ENCODE measurements at places on chromosomes 7 and 10.
A peak's percentile ranks its signal among the peaks of the same experiment; 100 is the strongest.

- no peak for DNase-seq
These were observed 56.5 kb downstream of the PIK3AP1 start for GRCh38 chr10:96663797-96664196.

DNA sequence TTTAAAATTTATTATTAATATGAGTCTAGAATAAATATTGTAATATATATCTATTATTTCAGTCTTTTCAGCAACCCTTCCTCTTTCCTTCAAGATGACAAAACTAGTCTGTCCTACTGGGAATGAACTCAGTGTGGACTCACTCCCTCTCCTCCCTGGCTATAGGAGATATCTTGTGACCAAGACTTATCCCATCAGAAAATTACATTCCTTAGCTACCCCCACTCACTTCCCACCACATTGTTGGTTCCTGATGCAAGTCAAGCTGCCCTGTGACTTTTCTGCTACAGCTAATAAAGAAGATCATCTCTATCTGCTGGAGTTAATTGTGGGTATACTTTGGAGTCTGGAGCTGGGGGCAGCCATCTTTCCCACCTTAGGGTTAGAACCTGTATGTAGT lies 28.0 kb upstream of the MCU start:
- DNase-seq: no peak

- no peak for DNase-seq
These were observed 518 bp downstream of the AGFG2 start for GRCh38 chr7:100539436-100540006.

DNA sequence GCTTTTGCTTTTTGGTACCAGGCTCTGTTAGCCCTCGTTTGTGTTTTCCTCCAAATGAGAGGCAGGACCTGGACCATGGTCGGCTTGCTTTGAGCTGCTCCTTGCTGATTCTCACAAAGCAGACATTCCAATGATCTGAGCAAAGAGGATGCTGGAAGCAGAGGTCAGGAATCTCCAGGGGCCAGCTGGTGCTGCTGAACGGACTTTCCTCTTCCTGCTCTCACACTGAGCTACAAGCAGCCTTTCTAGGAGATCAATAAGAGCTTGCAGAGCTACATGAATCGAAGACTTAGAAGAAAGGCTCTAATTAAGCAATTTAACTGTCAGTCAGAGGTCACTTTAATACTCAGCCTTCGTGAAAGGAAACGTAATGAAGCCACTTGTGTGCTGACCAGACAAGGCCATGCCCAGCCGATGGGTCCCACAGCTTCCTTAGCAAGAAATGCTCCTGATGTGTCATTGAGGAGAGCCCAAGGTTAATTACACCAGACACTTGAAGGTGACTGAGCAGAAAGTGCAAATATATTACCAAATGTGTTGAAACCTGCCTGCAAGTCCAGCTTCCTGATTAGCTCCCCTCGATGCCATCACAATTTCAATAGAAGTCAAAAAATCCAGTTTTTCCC lies 151.3 kb upstream of the RSU1 start:
- DNase-seq: no peak

DNA sequence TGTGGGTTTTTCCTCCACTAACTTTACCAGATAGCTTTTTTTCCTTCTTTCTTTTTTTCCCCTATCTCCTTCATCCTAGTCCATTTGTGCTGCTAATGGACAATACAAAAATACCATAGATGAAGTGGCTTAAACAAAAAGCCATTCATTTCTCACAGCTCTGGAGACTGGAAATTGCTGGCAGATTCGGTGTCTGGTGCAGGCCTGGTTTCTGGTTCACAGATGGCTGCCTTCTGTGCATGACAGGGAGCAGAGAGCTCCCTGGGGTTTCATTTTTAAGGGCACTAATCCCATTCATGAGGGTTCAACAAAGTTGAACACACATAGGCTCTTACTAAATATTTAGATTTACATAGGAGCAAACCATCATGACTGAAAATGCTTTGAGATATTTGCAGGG lies 467.4 kb downstream of the TYW1 start:
- no peak for DNase-seq

DNA sequence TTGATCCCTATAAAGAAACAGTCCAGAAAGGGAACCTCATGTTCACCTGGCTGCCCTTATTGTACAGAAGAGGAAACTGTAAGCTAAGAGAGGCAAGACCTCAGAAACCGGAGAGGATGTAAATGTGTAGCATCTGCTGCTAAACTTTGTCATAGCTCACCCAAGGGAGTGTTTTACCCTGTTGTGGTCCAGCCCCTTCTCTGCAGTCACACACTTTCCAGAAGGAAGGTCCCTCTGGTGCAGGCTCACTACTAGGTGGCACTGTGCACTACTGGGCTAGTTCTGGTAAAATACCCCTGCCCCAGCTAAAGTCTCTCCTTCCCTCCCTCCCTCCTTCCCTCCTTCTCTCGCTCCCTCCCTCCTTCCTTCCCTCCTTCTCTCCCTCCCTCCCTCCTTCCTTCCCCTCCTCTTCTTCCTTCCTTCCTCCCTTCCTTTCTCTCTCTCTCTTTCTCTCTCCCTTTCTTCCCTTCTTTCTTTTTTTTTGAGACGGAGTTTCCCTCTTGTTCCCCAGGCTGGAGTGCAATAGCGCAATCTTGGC lies 42.5 kb upstream of the LCOR start:
- DNase-seq: no peak

GRCh38 chr7:91443862-91444261 lies 179.6 kb downstream of the FZD1 start:
- no peak for DNase-seq

- peak; percentile 76 for DNase-seq
These were observed 11.9 kb downstream of the RGR start for GRCh38 chr10:84256510-84257342.

GRCh38 chr7:100655908-100656674 lies at the start of gene ACTL6B:
TSS of gene ACTL6B (minus strand) at chr7:100656448. CDS start at chr7:100656354, 94 bp downstream.
- peak; percentile 73 for DNase-seq

- no peak for DNase-seq
These were observed 76.7 kb downstream of the MKLN1 start for GRCh38 chr7:131404226-131404911.

DNA sequence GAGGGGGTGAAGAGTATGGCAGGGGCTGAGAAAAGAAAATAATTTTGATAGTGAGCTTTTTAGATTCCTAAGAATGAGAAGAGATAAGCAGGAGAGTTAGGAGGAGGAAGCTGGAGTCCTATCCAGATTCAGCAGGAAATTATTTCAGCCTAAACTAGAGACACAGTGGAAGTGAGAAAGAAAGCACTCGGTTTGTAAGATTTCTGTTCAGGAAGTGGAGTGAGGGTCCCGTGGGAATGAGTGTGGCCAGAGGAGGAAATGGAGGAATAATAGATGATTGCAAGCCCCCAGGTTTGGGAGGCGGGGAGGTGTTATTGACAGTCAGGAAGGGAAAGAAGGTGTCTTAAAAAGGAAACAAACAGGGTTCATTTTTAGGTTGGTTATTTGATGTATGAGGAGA lies 84.8 kb upstream of the NRP1 start:
- DNase-seq: no peak

- DNase-seq: no peak
These were observed 234.2 kb downstream of the CRPPA start for GRCh38 chr7:16187131-16187530.

DNA sequence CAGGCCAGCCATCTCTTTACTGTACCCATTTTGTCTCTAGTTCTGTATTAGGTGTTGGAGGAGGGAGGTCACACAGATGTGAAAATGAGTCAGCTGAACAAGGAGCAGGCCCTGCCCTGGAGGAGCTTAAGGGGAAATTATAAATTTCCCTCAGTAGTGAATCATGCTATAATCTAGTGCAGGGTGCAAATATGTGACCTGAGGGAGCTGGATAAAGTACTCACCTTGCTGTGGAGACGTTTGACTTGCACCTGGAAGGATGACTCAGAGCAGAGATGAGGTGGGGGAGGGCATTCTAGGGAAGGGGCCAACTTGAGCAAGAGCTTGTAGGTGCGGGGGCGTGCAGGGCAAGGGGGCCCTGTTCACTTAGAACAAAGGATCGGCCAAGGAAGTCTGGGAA lies 610.6 kb downstream of the SDK1 start:
- DNase-seq: no peak

- DNase-seq: no peak
These were observed 97.6 kb downstream of the AASS start for GRCh38 chr7:122046402-122046801.

DNA sequence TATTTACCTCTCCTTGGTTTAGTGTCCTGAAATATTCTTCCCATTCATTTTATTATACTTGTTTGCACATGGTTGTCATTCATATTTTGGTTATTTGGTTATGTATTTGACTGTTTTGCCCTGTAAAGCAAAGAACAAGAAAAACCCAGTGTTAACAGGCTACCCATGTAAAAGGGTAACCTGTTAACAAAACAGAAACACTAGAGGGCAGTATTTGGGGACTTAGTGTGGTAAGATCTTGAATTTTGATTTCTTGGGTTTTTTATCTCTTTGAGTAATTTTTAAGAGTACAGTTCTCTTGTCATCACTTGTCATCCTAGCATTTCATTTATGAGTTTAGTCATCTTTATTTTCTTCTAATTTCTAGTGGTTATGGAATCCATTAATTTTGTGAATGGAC lies 51.3 kb downstream of the POLL start:
- DNase-seq: no peak

GRCh38 chr7:14606101-14606500 lies 296.4 kb downstream of the DGKB start:
- no peak for DNase-seq

GRCh38 chr10:92208157-92208720 lies 82.6 kb downstream of the CPEB3 start:
- DNase-seq: no peak

- no peak for DNase-seq
These were observed 102.0 kb downstream of the ADARB2 start for GRCh38 chr10:1635340-1635739.

- DNase-seq: no peak
These were observed 72.4 kb upstream of the AGK start for GRCh38 chr7:141478845-141479244.

GRCh38 chr10:76581506-76582256 lies 1055.9 kb downstream of the KCNMA1 start:
- no peak for DNase-seq

Data from psoas muscle (tissue), 8 donors.